Astrocyte (in vitro differentiated cells and primary cell): ENCODE measurements at places on chromosomes 6 and 20. TPM values are rescaled to one million over a fixed set of nuclear protein-coding genes. Genes with fewer than 3 reads are reported as not detected.

TFEB gene
- total RNA-seq: 3.9 and 4.7 TPM in 2 replicates

LY6G5C gene
- total RNA-seq: 2.9 and 3.9 TPM in 2 replicates

ATAT1 gene
- total RNA-seq: 15.7 and 16.6 TPM in 2 replicates

FOXQ1 gene
- 0.24 and 0.39 TPM in 2 replicates for total RNA-seq

CST4 gene
- not detected in 2 replicates for total RNA-seq

DNA sequence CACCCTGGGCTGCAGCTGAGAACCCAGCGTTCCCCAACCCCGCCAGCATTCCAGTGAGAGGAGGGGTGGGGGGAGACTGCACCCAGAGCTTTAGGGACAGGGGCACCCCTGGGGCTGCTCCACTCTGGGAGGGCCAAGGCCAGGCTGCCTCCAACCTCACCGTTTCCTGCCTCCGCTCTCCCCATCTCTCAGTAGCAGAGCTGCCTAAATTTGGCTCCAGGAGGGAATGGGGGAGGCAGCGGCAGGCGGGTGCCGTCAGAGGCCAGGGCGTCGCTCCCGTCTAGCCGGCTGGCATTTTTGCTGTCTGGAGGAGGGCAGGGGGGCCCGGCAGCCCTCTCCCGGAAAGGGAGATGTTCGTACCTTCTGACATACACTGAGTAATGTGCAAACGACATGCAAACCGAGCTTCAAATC is 46.6 kb downstream of the NOL4L start:
- peaks cover 7% of the 10 kb centered on the region for H3K27me3 ChIP-seq
- H3K4me3 ChIP-seq: no peak overlapping the region
- H3K27ac ChIP-seq: no peak overlapping the region
- no peaks in the 10 kb centered on the region for H3K36me3 ChIP-seq
- DNase-seq: no peak

FRK gene
- total RNA-seq: 0.77 and 1.3 TPM in 2 replicates
